ENCODE measurements at places on chromosomes 4 and X.

DNA sequence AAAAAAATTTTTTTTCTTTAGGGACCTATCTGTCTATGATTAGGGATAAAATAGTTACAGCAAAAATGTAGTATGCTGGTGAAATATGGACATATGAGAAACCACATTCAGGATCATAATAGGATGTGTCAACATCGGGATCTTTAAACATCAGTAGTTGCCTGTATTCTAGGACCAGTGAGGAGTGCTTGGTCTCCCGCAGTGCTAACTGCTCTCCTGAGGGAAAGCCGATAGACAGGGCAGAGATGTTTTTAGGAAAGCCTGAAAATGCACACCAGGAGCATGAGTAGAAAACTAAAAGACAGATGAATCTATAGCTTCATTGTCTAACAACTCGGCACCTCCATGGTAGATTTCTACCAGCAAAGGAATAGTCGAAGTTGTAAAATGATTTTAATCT lies 178.1 kb upstream of the SMIM31 start:
- DNase-seq, result no peak

DNA sequence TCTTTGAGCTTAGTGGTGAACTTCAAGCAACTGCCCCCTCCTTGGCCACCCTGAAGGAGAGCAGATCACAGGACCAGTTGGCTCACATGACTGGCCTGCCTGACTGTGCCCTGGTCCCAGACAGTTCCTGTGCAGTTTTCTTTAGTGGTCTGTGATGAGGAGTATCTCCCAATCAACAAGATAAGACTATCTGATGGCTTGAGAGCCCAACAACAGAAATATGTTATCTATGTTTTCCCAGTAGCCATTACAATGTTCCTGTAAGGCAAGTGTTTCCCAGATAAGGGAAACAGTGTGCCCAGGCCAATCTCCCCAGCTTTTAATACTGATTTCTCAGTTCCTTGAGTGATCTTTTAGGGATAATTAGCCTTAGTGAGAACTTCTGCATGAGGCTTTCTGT lies 14.2 kb upstream of the TIMM8A start:
- no peak for DNase-seq

GRCh38 chr4:125539691-125540090 lies 224.9 kb downstream of the FAT4 start:
- no peak for DNase-seq

- DNase-seq, result no peak
Observed at GRCh38 chrX:123876177-123876576, 16.3 kb downstream of the XIAP start.

DNA sequence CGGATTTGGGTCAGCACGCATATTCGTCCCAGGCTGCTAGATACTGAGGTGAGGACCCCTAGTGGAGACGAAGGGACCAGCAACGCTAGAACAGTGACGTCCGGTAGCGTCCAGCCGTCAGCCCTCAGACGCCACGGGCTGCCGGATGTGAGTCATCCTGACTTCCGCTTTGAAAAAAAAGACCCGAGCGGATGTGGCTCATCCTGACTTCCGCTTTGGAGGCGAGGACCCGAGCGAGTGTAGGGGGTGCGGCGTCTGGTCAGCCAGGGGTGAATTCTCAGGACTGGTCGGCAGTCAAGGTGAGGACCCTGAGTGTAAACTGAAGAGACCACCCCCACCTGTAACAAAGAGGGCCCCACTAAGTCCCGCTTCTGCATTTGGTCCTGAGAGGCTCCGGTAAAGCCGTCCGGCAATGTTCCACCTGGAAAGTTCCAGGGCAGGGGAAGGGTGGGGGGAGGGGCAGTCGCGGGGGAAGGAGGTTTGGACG lies at the start of gene MAGEB2:
MAGEB2 (plus strand) TSS at position 207 of the 487 bp plus-strand sequence. CDS start 3,018 bp downstream, outside the sequence.
- DNase-seq, result no peak

DNA sequence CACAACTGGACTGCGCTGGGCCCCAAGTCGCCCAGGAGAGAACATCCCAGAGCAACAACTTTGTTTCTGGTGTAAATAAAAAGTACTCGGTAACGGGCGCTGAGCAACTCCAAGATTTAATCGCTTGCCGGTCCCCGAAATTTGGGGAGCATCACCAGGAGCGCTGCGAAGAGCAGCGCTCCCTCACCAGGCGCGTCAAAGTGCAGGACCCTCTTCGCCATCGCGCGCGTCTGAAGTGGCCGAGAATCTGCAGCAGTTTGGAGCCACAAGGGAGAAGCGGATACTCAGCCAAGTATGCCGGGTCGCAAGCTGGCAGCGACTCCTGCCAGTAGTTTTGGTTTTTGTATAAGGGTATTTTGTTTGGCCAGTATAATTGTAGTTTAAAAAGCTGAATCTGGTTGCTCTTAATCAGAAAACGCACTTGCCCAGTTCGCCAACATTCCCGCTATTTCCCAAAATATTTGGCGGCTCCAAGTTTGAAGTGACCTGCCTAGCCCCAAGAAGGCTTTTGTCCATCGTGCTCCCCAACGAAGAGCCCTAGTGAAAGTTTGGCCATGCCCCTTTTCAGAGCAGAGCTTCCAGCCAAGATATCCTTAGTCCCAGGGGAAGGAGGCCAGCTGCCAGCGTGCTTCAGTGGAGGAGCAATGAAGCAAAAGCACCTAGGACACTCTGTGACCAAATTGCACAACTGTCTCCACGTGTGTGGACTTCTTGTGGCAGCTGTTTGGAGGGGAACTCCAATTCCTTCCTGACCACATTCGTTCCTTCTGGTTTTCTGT lies 557 bp upstream of the KDR start:
- peak; percentile 56 for DNase-seq

GRCh38 chrX:6021316-6022091 lies 207.2 kb downstream of the NLGN4X start:
- peak; percentile 57 for DNase-seq

- peak; percentile 90 for DNase-seq
Observed at GRCh38 chr4:3765271-3766035, 732 bp upstream of the ADRA2C start.

GRCh38 chr4:39083164-39083563 lies 21.1 kb downstream of the KLHL5 start:
- DNase-seq, result no peak

DNA sequence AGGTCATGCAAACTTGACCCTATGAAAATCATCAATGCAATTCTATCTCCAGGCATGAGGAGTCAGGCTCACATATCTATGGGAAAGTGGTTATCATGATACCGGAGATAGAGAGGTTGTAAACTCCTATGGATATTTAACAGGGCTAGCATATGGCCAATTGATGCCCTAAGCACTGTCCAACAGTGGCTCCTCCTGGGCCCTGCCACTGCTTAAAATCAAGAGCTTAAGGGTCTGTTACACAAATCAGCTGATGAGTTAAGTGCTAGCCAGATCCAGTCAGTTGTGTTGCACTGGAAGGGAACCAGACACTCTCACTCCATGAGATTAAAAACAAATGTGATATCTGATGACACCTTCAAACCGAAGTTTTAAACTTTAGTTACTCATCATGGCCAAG lies 337.6 kb downstream of the STIM2 start:
- DNase-seq, result no peak

DNA sequence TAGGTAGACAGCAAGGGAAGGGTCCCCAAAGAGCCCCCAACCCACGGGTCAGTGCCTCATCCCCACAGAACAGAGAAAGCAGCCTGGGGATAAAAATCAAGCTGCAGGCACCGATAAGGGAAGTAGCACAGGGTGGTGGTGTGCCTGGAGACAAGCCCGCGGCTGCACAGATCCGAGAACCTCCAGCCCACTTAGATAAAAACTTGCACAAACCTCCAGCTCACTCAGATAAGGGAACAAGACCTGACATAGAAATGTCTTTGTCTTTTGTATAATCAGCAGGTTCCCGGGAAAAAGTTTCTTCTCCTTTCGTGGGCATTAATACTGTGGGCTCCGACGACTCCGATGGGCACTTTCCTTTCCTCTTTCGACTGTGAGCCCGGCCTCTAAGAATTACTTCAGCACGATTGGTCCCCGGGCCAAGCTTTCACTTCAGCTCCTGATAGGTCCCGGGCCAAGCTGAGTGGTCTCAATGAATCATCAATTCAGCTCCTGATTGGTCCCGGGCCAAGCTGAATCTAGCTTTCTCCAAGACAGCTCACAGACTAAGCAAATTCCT lies 32.4 kb downstream of the PRDX4 start:
- peak; percentile 10 for DNase-seq

- DNase-seq, result no peak
Observed at GRCh38 chrX:47683184-47683828, 24.3 kb upstream of the UXT start.

DNA sequence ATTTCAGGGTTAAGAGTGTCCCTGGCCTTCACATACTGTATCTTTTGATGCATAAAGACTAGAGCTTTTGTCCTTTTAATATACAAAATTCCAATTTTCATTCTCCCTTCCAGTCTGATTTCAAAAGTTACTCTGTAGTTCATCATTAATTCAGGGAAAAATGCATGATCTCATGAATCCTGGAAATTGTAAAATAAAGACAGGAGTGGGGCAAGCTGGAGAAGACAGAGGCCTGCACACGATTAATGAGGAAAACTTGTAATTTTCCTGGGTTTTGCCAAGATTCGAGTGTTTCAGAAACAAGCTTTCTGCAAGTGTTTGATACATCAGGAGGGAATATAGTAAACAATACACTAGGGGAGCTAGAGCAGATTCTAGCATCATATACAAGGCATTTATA lies 947.9 kb downstream of the FAT4 start:
- DNase-seq, result no peak

- DNase-seq, result no peak
Observed at GRCh38 chr4:154189346-154189745, 302.3 kb downstream of the DCHS2 start.

GRCh38 chr4:129345609-129346008 lies 249.7 kb downstream of the C4orf33 start:
- DNase-seq, result no peak

DNA sequence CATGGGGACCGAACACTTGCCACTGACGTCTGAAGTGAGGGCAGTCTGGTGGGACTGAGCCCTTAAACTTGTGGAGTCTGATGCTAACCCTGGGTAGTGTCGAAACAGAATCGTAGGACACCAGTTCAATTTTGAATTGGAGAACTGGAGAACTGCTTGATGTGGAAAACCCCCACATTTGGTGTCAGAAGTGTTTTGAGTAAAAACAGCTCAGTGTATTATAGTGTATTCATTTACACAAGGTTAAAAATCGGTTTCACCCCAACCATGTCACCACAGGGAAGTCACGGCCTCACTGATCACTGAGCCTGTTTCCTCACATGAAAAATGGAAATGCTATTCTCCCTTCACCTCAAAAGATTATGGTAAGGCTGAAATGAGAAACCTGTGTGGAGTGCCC lies 21.9 kb downstream of the PIN4 start:
- DNase-seq, result no peak

DNA sequence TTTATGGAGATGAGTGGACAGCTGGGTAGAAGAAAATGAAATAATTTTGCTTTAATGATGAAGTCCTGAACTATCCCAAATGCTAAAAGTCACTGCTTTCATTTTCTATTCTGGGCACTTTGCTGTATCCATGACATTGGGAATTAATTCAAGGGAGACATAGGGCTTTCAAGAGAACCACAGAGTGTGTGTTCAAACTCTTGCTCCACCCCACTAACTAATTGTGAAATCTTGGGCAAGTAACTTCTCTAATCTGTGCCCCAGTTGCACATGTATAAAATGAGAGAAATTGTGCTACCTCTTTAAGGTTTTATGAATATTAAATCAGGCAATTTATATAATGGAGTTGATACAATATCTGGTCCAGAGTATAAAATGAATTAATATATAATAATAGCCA lies 1422.0 kb downstream of the ADGRL3 start:
- DNase-seq, result no peak

GRCh38 chrX:17602245-17602644 lies 135.0 kb upstream of the SCML1 start:
- DNase-seq, result no peak

Data from neural progenitor cell (in vitro differentiated cells).